Heart left ventricle (tissue), 16 donors: ENCODE measurements at places on chromosomes 1 and 21. TPM values are rescaled to one million over a fixed set of nuclear protein-coding genes. Genes with fewer than 3 reads are reported as not detected.

DNA sequence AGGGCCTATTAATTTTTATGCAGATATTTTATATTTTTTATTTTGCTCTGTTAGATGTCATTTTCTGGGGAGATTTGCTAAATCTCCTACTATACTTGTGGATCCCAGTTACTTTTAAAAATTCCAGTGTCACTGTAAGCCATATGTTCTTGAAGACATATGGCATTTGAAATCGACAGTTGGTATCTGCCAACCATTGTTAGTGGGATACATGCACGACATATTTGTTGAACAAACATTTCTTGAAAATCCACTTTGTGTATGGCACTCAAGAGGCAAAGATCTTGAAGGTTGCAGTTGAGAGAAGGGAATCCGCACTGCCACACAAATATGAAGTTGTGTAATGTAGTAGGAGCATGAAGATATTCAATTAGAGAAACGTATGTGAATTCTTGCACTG is 287.7 kb downstream of the HHAT start:
- no peak for DNase-seq

DNA sequence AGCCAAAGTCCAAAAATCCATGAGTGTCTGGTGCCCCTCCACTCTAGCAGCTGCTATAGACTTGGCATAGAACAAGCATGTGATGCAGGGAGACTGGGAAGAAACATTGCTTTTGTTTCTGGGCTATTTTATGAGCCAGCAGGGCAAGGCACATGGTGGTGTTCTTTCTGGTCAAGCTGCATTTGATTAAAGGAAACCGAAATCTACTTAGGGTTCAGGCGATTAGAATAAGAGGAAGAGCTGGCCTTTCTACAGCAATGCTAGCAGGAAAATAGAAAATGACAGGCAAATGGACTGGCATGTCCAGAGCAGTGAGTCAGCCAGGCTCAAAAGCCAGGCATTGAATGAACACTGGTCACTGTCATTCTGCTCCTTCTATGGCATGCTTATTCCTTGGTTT is 28.5 kb upstream of the ARHGAP29 start:
- no peak for DNase-seq

GRCh38 chr1:25770541-25771220 is 29.3 kb upstream of the SELENON start:
- no peak for DNase-seq

The FMO3 gene
- 0.58 TPM for polyA plus RNA-seq

DNA sequence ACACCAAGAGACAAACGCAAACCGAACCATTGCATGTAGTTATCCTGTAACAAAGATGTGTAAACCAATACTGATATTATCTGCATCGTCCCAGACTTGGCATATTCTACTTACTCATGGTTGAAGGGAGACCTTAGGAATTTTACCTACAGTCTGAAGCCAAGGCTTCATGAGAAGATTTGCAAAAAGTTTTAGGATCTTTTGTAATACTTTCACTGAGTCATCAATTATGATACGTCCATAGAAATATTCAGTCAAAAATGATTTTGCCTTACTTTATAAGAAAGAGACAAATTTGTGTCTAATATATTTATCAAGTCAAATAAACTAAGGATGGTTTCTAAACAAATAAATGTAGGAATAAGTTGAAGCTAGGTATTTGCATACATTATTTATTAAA is 1176.1 kb upstream of the ADGRL2 start:
- DNase-seq = no peak

DNA sequence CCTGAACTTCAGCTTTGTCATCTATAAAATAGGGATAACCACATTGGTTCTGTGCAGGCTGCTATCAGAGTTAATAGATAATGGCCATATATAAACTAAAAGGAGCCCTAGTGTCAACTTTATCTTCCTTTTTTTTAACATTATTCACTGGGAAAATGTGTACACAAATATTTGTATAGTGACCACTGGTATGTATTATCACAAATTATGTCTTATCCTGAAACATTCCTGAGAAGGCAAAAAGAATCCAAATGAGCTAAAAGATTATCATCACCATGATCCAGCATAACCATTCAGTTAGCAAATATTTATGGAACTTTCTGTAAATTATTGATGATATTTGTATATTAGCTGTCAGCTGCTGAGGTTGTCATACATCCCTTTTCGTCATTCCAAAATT is 16.6 kb downstream of the ANGPTL3 start:
- no peak for DNase-seq

DNA sequence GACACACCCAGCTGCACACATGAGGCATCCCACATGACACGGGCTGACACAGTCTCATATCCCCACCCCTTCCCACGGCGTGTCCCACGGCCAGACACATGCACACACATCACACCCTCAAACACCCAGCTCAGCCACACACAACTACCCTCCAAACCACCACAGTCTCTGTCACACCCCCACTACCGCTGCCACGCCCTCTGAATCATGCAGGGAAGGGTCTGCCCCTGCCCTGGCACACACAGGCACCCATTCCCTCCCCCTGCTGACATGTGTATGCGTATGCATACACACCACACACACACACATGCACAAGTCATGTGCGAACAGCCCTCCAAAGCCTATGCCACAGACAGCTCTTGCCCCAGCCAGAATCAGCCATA is 22.6 kb downstream of the PODN start:
- DNase-seq = no peak

The ADAMTS4 gene
- polyA plus RNA-seq = 5.7 TPM

- no peak for DNase-seq
Observed at GRCh38 chr1:158793604-158794003, 12.6 kb upstream of the OR6N2 start.

The CD53 gene
- 12.1 TPM for polyA plus RNA-seq

The FCRL4 gene
- not detected for polyA plus RNA-seq

GRCh38 chr1:116540088-116540487 is 30.7 kb downstream of the CD58 start:
- no peak for DNase-seq

GRCh38 chr1:151839082-151839412 is 573 bp downstream of the C2CD4D start:
- no peak for DNase-seq

The CLDN19 gene
- polyA plus RNA-seq = not detected

- DNase-seq = no peak
Observed at GRCh38 chr1:36401602-36402503, 4.1 kb upstream of the LSM10 start.

The KRTAP21-2 gene
- not detected for polyA plus RNA-seq

The CACHD1 gene
- polyA plus RNA-seq = 0.91 TPM

DNA sequence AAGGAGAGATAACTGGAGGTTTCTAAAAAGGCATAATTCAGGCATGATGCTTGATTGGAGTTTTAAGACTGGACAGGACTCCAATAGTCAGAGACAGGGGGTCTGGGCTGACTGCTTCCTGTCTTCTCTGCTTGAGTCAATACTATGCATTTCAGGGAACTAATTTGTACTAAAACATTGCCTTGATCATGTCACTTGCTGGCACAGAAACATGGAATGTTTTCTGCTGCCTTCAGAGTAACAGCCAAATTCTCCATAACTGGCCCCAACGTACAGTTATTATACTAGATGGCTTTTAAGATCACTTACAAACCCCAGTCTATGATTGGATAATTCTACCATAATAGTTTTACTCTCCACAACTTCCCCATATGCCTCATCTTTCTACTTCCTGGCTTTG is 247.0 kb downstream of the DNM3 start:
- DNase-seq = no peak

The CR1L gene
- not detected for polyA plus RNA-seq

DNA sequence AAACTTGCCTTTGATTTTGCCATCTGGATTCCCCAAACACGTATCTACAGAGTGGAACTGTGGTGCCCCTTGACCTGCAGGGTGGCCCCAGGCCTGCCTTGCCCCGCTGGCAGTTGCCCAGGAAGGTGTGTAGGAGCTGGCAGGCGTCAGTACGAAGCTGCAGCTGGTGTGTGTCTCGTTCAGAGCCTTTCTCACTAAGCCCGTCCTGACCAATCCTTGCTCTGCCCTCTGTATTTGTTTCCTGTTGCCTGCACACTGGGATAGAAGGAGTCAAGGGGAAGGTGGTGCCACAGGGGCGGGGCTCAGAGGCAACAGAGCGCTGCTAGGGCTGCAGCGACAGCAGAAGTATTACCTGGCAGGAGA is 5.2 kb upstream of the VSIG8 start:
- no peak for DNase-seq

The LCE2C gene
- not detected for polyA plus RNA-seq

The MIXL1 gene
- 0.06 TPM for polyA plus RNA-seq

The CLDN17 gene
- not detected for polyA plus RNA-seq

DNA sequence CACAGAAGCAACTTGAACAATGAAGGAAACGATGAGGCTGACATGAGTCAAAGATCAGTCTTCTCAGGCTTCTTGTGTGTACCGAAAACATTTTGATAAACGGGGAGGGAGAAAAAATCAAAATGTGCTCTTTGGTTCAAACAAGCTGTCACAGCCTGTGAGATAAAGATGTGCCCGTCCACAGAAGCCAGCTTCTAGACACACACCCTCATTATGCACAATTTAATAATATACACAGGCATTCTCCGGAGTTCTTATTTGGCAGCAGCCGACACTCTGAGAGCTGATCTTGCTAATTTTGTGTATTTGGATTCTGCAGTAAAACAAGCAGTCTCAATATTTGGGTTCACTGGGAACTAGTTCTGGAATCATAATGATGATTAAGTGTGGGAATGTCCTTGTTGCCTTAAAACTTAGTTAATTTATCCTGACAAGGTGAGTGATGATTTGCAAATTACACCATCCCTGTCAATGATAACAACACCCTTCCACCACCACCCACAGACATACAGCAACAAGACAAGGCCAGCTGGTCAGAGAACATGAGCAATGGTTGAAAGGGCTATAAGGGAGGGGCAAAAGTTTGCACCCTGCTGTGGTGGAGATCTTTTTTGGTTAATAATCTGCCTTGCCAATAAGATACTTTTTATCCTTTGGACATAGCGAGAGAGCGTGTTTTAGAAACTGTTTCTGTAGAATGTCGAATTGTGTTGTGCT is 269.9 kb upstream of the KIAA0040 start:
- DNase-seq = no peak

The PER3 gene
- 8.4 TPM for polyA plus RNA-seq

The FCRLA gene
- polyA plus RNA-seq = 0.11 TPM

GRCh38 chr21:43703035-43703880 is 15.7 kb upstream of the PDXK start:
- DNase-seq = peak; percentile 43

- DNase-seq = no peak
Observed at GRCh38 chr1:91827459-91828321, 58.3 kb downstream of the TGFBR3 start.

GRCh38 chr1:12472156-12472797 is 145.7 kb downstream of the DHRS3 start:
- DNase-seq = no peak

DNA sequence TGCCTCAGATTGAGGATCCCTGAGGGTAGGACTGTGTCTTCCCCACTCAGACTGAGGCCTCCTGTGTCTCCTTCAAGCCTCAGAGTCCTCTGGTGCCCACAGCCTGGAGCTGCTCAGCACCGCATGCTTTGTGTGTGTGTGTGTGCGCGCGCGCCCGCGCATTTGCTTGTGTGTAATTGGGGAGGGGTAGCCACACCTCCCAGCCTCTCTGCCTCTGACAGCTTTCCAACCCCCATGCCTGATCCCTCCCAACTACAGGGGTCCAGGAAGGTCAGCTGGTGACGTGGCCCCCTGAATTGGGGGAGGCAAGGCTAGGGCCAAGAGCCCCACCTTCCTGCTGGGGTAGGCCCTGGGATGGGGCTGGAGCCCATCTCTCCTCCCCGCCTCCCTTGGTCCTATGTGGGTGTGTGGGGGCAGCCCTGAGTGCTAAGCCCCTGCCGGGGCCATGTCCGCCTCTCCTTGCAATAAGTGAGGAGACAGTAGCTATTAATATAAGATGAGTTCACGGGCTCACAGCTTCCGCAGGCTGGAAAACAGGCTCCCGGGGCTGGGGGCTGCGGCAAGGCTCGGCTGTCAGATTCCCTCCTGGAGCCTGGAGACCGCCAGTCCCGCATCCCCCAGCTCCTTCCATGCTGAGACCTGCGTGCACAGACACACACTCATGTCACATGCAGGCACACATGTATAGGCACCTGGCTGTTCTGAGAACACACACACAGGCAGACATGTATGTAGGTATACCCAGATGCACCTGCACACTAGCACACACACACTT is 7.0 kb downstream of the GPR3 start:
- no peak for DNase-seq

The PRKACB gene
- polyA plus RNA-seq = 19.9 TPM

GRCh38 chr1:156599811-156600210 is 1.5 kb downstream of the GPATCH4 start:
- DNase-seq = no peak

- DNase-seq = no peak
Observed at GRCh38 chr1:208892147-208892546, 648.0 kb upstream of the PLXNA2 start.

DNA sequence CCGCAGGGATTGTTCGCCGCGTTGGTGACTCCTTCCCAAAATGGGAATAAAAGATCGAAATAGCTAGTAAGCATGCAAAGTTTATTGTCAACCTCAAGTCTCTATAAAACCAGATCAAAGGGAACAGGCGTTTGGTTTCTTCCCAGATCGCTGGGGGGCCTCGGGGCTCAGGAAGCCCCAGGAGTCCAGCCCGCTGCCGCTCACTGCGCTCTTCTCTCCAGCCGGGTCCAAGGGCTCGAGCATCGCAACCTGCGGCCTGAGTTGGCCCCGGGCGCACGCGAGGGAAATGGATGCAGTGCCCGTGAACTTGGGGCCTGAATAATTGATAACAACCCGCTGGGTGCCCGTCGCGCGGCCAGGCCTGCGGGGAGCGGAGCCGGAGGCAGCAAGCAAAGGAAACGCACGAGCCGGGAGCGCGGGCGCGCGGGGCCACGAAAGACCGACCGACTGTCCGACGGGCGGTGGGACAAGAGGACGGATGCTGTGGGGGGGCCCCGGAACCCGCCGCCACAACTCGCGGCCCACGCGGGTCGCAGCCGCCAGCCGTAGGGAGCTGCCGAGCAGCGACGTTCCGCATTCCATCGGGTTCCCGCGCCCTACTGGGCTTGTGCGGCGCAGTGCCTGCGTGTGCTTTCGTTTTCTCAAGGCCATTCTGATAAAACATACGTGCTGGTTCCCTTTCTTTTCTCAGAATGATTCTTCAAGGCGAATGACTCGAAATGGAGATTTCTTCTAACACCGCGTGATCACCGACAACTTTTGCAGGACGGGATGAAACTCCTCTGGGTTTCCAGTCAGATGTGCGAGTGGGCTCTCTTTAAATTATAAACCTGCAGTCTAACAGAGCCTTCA is 14.0 kb upstream of the ALX3 start:
- DNase-seq = peak; percentile 54

GRCh38 chr1:84704872-84705417 is 14.7 kb upstream of the SSX2IP start:
- DNase-seq = no peak

GRCh38 chr21:31180256-31181081 is 142.2 kb upstream of the KRTAP19-8 start:
- no peak for DNase-seq

GRCh38 chr21:44849616-44850130 is 23.8 kb downstream of the PTTG1IP start:
- no peak for DNase-seq
